ENCODE measurements at places on chromosomes 3 and 15.

DNA sequence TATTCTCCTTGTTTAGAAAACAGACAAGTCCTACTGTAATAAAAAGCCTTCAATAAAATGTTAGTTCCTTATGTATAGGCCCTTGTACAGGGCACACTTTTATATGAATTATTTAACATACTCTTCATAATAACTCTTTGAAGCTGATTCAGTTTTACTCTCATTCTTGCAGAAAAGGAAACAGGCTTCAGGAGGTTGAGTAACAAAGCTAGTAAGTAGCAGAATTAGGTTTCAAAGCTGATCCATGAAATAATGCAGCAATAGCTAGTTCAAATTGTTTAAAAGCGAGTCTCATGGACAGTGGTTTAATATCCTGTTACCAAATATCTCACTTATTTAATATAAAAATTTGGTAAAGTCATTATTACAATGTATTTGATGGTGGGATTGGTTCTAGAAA is 25.0 kb downstream of the TCF12 start:
- DNase-seq, result no peak

DNA sequence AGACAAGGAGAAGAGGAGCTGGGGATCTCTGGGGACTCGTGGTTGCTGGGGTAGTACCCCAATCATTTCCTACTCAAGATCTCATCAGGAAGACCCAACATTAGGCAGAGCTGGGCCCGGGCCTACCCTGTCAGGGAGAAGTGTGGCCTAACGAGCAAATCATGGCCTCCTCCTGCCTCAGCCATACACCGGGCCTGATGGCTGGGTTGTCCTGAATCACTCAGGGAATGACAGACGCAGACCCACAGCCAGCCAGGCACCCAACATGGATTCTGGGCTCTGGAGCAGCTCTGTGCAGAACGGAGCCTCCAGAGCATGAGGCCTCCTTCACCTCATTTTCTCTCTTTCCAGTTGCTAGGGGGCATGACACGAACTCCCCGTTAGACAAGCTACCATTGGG is 19.7 kb downstream of the ITGA11 start:
- DNase-seq, result no peak

DNA sequence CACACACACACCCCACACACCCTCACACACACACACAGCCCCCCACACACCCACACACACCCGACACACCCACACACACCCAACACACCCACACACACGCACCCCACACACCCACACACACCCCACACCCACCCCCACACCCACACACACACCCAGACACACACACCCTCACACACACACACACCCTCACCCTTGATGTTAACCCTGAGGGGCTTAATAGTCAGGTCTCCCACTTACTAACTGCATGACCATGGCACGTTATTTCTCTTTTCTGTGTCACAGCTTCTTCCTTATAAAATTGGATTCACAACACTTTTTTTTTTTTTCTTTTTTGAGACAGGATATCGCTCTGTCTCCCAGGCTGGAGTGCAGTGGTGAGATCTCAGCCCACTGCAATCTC is 2.8 kb downstream of the GRM2 start:
- no peak for DNase-seq

DNA sequence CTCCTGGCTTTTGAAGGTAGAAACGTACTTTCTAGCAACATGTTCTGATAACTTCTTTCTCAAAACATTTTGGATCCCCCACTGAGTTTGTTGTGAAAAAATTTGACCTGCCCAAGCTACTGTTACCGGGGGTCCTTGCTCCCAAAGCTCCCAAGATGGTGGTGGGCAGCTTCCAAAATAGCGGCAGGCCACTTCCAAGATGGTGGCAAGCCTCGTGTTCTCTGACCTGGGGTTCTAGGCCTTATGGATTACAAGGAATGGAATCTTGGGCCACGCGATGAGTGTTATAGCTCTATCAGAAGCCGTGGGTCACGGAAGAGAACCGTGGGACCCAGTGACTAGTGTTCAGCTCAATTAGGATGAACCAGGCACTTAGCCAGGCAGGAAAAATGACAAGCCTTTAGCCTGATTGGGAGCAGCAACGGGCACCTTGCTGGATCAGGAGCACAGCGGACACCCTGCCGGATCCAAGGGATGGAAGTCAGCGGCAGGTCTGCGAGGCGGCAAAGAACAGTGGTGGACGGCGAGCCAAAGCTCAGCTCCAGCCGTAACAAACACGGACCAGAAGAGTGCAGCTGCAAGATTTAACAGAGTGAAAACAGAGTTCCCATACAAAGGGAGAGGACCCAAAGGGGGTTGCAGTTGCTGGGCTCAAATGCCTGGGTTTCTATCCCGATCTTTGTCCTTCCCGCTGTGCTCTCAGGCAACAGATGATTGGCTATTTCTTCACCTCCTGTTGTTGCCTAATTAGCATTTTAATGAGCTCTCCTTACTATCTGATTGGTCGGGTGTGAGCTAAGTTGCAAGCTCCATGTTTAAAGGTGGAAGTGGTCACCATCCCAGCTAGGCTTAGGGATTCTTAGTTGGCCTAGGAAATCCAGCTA is 133.3 kb downstream of the WDR72 start:
- DNase-seq, result no peak

- DNase-seq, result no peak
Observed at GRCh38 chr15:81097890-81098280, 36.2 kb upstream of the CFAP161 start.

- no peak for DNase-seq
Observed at GRCh38 chr3:162138509-162138908, 641.9 kb downstream of the OTOL1 start.

- DNase-seq, result no peak
Observed at GRCh38 chr3:81339040-81339845, 422.2 kb downstream of the GBE1 start.
